Smooth muscle cell of the brain vasculature (primary cell): ENCODE measurements at places on chromosomes 7 and 10.

GRCh38 chr7:40644454-40645188, 509.8 kb downstream of the SUGCT start:
- DNase-seq: no peak

- no peak for DNase-seq
Measured at GRCh38 chr7:133529861-133530260, 277.0 kb downstream of the EXOC4 start.

GRCh38 chr7:47652591-47652990, 70.7 kb upstream of the TNS3 start:
- no peak for DNase-seq

- no peak for DNase-seq
Measured at GRCh38 chr7:33832271-33832721, 73.0 kb upstream of the BMPER start.

DNA sequence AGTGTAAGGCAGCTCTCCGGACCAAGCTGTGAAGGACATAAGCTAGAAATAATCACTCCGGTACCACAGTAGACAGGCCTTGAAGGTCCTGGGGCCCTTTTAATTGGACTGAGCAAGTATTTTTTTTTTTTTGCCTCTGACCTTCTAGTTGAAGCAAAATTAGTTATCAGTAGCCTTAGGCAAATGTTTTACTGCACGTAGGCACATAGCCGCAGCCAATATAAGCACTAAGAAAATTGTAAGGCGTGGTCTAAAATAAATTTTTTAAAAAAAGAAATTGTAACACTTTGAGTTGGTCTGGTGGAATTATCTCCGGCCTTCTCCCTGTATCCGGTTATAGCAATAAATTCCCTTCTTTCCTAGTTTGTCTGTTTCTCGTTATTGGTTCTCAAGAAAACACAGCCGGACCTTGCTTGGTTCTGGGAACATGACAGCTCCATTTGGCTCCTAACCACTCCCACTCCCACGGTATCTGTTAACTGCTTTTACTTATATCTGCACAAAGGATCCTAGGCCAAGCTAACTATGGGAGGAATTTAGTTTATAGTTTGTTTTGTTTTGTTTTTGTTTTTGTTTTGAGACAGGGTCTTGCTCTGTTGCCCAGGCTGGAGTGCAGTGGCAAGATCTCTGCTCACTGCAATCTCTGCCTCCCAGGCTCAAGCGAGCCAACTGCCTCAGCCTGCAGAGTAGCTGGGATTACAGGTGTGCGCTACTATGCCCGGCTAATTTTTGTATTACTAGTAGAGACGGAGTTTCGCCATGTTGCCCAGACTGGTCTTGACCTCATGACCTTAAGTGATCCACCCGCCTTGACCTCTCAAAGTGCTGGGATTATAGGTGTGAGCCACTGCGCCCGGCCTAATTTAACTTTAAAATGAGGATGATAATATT, 124.4 kb upstream of the KIF5B start:
- DNase-seq: no peak

GRCh38 chr10:72736176-72736827, 44.4 kb downstream of the MCU start:
- DNase-seq: no peak

DNA sequence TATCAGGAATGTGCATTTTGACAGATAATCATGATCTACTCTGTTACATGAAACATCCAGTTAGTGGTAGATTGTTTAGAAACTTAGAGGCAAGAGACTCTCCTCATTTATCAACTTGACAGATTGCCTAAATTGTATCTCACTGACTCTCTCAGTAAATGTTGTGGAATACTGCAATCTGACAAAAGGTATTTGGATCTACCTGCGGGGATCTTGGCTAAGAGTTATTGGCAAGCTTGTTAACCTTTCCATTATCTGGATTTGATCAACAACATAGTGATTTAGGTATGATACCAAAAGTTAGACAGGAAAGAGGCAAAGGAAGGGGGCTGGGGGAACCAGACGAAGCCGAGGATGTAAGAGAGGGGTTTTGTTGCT, 2.0 kb downstream of the VSTM2A start:
- DNase-seq: no peak

DNA sequence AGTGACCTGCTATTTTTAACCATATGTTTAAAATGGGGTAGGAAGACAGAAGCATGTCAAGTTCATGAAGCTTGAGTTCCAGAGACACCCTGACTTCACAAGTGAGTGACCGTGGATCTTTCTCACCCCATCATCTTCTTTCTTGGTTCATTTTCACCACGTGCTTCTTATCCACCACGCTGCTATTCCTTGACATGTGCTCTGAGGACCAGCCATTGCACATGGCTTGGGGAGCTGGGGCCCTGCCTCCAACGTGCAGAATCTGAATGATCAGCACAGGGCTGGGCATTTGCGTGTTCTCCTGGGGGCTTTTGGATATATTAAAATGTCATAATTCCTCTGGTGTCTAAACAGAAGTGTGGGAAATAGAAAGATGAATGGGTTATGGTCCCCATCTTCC, 25.0 kb upstream of the GTPBP4 start:
- no peak for DNase-seq

GRCh38 chr7:41069635-41070034, 633.3 kb downstream of the INHBA start:
- DNase-seq: no peak

- DNase-seq: no peak
Measured at GRCh38 chr10:103580430-103580829, 86.9 kb downstream of the NEURL1 start.

DNA sequence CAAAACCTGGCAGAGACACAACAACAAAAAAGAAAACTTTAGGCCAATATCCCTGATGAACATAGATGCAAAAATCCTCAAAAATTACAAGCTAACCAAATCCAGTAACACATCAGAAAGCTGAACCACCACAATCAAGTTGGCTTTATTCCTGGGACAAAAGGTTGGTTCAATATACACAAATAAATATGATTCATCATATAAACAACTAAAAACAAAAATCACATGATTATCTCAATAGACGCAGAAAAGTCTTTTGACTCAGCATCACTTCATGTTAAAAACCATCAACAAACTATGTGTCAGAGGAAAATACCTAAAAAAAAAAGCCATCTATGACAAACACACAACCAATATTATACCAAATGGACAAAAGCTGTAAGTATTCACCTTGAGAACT, 283.5 kb downstream of the THSD7A start:
- no peak for DNase-seq

- DNase-seq: no peak
Measured at GRCh38 chr10:75546004-75546403, 114.6 kb downstream of the LRMDA start.

DNA sequence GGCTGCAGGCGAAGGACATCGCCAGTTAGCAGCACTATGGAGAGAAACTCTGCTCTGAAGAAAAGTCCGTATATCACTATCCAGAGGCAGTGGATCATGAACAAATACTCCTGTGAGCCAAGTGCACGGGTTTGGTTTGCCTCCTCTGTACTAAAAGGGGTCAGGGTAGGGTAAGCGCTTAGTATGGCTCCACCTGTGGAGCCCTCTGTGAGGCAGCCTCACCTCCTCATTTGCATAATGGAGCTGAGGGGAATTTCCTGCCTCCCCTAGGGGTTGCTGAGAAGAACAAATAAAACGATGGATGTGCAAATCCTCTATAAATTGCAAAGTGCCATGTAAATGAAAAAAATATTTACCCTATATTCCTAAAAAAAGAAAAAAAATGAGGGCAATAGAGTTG, 63.4 kb downstream of the GPR26 start:
- DNase-seq: no peak

DNA sequence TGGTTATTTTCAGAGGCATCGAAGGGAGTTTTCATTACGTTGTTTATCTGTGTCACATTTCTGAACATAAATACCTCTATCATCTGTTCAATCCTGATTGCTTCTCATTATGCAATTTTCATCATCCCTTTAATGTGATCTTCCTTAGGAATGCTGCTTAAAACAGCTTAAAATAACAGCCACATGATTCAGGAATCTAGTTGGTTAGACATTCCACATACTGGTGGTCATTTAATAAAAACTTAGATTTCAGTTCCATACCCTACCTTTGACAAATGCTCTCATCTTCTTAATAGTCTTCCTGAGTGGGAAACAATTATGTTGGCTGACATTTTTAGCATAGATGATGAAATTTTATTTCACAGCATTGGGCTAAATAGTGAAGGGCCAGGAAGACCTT, 191.3 kb upstream of the CDCA7L start:
- DNase-seq: no peak

- no peak for DNase-seq
Measured at GRCh38 chr10:112701211-112701877, 248.7 kb upstream of the TCF7L2 start.

DNA sequence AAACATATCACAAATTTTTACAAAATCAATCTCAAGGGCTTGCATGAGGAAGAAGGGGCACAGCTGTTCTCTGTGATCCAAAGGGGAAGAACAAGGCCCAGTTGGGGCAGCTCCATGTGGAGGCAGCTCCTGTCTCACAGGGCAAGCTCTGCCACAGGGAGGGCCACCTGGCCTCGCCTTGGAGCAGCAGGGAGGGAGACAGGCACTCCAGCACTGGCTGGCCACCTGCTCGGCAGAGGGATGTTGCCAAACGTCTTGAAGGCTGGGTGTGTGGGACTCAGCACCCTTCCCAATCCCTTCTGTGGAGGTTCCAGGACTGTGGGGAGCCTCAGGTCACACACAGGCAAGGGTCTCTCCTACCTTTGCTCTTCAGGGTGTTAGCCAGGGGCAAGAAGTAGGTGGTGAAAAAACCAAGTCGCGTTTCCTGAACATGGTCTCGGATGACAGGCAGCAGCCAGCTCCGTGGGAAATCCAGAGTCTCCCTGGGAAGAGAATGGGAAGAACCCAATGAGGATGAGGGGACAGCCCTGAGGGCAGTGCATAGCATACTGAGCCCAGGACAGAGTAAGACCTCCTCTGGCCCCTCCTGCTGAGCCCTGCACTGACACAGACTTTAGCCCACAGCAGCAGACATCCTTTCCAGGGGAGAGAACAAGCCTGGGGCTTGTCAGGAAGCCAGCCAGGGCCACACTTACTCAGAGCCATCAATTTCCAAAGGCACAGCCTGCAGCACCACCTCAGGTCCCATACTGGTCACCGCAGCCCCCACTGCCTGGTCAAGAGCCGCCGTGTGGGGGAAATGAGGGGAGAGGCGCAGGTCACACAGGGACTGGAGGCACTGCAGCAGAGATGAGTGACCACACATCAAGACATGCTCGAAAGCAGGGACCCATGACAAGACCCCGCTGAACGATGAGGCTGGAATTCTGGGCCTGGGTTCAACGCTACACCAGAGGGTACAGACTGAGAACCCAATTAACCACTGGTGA, 21.9 kb downstream of the RRP12 start:
- no peak for DNase-seq

DNA sequence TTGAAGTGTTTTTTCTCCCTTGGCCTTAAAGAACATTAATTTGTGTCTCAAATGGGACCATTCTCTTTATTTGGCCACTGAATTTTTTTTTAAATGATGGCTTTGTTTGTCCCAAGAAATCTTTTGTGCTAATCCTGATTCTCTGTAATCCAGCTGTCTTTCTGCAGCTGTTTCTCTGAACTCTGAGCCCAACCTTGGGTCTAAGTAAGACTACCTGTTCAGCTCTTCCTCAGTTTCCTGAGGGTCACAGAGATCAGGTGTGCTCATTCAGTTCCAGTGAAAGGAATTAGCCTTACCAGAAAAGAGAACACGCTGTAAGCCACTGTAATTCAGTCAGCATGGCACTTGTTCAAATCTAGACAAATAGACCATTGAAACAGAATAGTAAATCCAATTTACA, 94.2 kb downstream of the ANKIB1 start:
- no peak for DNase-seq

DNA sequence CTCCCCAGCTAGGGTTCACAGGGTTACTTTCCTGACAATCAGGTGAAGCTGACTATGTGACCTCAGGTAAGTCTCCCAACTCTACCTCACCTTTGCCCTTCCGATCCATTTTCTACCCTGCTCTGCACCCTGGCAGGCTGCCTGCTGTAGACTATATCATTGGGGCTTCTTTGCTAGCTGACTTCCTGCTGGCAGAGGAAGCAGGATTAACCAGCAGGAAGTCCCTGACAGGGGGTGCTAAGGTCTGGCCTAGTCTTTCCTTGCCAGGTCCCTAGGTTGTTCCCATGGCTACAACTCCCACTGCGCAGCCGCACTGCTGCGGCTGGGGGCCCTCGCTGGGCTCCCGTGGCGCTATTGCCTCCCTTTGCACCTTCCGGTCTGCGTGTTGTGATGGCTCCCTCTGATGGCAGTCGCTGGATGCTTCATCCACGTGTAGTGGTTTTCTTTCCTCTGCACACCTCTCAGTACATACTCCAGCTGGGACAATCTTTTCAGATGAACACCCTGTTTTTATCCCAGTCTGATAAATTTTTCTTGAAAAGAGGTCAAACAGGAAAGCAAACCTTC, 365.9 kb downstream of the REEP3 start:
- DNase-seq: no peak

DNA sequence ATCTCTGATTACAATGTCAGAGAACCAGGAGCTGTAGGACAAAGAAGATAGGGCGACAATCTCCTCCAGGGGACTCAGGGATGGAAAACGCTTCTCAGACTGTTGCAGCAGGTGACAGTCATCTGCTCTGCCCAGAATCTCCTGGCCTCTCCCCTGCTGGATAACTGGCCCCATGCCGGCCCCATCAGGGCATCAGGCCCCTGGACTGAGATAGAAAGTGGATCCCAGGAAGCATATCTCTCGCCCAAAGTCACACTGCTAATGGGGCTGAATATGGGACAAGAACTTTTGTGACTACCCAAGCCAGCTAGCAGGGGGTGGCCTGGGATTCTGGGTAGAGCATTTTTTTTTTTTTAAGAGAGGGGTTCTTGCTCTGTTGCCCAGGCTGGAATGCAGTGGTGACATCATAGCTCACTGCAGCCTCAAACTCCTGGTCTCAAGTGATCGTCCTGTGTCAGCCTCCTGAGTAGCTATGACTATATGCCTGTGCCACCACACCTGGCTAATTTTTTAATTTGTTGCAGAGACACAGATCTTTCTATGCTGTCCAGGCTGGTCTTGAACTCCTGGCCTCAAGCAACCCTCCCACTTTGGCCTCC, 20.5 kb upstream of the MLXIPL start:
- no peak for DNase-seq

DNA sequence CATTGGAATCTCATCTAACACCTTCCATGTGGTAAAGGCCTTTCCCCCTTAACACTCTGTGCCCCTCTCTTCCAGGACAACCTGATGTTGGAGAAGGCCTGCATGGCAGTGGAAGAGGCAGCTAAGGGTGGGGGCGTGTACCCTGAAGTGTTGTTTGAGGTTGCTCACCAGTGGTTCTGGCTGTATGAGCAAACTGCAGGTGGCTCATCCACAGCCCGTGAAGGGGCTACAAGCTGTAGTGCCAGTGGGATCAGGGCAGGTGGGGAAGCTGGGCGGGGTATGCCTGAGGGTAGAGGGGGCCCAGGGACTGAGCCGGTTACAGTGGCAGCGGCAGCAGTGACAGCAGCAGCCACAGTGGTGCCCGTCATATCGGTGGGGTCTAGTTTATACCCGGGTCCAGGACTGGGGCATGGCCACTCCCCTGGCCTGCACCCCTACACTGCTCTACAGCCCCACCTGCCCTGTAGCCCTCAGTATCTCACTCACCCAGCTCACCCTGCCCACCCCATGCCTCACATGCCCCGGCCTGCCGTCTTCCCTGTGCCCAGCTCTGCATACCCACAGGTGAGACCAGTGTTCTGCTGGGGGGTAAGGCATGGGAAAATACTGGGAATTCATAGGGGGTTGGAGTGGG, 12.4 kb downstream of the NDST2 start:
- DNase-seq: no peak
